ENCODE measurements at places on chromosomes 3 and 15. TPM values are rescaled to one million over a fixed set of nuclear protein-coding genes. Genes with fewer than 3 reads are reported as not detected.
A peak's percentile ranks its signal among the peaks of the same experiment; 100 is the strongest.

The FAM3D gene
- total RNA-seq = 0.60 TPM

GRCh38 chr3:187640569-187641059 lies 29.6 kb downstream of the SST start:
- no peak overlapping the region for H3K27ac ChIP-seq
- H3K36me3 ChIP-seq = no peaks in the 10 kb centered on the region
- no peaks in the 10 kb centered on the region for H3K27me3 ChIP-seq
- DNase-seq = no peak
- H3K4me3 ChIP-seq = no peak overlapping the region
- H3K4me1 ChIP-seq = peaks cover 3% of the 10 kb centered on the region

DNA sequence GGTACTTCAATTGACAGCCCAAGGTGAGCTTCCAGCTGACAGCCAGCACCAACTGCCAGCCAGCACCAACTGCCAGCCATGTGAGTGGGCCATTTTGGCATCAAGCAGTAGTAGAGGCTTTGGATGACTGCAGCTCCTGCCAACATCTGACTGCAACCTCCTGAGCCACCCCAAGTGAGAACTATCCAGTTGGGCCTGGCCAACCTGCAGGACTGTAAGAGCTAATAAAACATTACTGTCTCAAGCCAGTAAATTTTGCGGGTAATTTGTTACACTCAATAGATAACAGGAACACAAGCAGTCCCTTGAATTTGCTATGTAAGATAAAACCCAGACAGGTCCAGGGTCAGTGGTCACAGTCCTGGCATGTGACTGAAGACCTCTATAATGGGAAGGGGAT lies 29.7 kb downstream of the EPHB1 start:
- H3K27me3 ChIP-seq = peaks cover 3% of the 10 kb centered on the region
- H3K36me3 ChIP-seq = no peaks in the 10 kb centered on the region
- no peak overlapping the region for H3K27ac ChIP-seq
- H3K4me3 ChIP-seq = no peak overlapping the region

The CDCP1 gene
- total RNA-seq = 7.0 TPM

The SLC24A5 gene
- total RNA-seq = not detected

GRCh38 chr15:31609258-31609681 lies 282.6 kb downstream of the KLF13 start:
- DNase-seq = no peak
- no peaks in the 10 kb centered on the region for H3K27me3 ChIP-seq
- H3K36me3 ChIP-seq = no peaks in the 10 kb centered on the region
- H3K4me1 ChIP-seq = peaks cover 16% of the 10 kb centered on the region
- no peak overlapping the region for H3K4me3 ChIP-seq

The IMPG2 gene
- total RNA-seq = 0.72 TPM

DNA sequence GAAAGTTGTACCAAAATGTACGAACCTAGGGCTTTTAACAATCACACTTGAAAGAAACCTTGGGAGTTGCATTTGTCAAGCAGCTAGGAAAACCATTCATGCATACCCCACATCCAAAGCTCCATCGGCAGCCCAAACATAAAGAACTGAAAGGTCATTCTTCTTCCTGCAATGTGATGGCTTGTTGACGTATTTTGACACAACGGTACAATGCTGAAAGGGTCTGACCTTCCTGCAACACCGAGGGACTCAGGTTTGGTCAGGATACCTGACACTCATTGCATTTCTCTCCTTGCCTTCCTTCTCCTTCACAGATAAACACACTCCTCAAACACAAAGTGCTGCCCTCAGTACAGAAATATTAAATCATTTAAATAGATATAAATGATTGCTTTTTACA lies 145.5 kb downstream of the CDIN1 start:
- no peak for DNase-seq
- H3K4me1 ChIP-seq = no peaks in the 10 kb centered on the region
- H3K27me3 ChIP-seq = no peaks in the 10 kb centered on the region
- H3K4me3 ChIP-seq = no peak overlapping the region

The TUSC7 gene
- total RNA-seq = not detected

- no peak overlapping the region for H3K4me3 ChIP-seq
- peak overlapping the region; percentile 54 for H3K27ac ChIP-seq
- H3K36me3 ChIP-seq = no peaks in the 10 kb centered on the region
Observed at GRCh38 chr15:41967506-41968206, 4.7 kb downstream of the EHD4 start.

GRCh38 chr3:16913264-16913580 lies 28.5 kb downstream of the PLCL2 start:
- H3K27ac ChIP-seq = no peak overlapping the region
- no peaks in the 10 kb centered on the region for H3K36me3 ChIP-seq
- H3K27me3 ChIP-seq = no peaks in the 10 kb centered on the region
- no peak for DNase-seq

DNA sequence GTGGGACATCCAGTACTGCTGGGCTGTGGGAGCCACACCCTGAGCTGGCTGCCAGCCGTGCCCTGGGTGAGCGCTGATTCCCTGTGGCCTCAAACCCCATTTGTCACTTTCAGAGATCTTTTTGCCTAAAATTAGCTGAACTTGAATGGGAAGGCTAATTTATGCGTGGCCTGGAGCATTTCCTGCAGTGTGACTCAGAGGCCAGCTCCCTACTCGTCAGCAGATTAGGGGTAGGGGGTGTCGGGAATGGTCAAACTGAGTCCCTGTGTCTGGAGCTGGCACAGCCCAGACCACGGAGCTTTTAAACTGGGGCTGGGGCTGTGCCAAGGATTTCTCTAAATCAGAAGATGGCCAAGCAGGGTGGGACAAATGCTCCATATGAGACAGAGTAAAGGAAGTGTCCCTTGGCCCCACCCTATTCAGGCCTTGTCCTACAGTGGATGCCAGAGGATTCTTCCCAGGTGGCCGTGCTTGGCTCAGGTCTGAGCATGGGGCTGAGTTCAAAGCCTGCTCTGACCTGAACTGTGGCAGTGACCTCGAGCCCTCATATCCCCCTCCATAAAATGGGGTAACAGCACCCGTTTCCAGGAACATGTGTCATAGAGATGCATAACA lies 59.7 kb downstream of the ATP2B2 start:
- DNase-seq = no peak
- peaks cover 12% of the 10 kb centered on the region for H3K27me3 ChIP-seq
- no peaks in the 10 kb centered on the region for H3K36me3 ChIP-seq
- H3K4me3 ChIP-seq = no peak overlapping the region
- H3K4me1 ChIP-seq = no peaks in the 10 kb centered on the region

DNA sequence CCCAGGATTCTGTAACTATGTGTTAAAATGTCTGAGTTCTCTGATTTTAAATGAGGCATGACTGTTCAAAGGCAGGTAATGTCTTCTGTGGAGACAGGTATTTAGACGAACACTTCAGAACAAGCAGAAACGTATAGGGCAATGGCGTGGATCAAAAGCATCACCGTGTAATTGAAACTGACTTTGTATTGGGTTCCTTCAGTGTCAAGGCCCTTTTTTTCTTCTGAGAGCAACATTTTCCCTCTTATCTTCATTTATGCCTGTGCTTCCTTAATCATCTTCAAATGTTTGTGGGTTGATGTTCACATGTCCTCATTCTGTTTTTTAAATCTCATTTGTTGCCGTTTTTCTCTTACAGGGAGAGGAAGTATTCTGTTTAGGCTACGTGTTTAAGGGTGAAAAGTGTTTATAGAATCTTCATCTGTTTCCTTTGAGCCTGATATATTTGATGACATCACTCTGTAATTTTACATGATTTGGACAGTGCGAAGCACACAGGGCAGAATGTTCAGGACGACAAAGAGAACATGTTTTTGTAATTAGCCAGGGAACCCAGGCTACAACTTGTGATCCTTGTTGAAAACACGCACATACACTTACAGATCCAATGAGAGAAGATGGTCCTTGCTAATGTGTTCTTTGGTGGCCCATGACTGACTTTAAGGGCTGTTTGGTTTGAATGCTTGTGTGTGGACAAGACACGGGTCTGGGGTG lies 196.0 kb downstream of the LRTM1 start:
- H3K27ac ChIP-seq = peak overlapping the region; percentile 25
- no peak for DNase-seq
- no peak overlapping the region for H3K4me3 ChIP-seq
- no peaks in the 10 kb centered on the region for H3K36me3 ChIP-seq

- no peak overlapping the region for H3K27ac ChIP-seq
- no peaks in the 10 kb centered on the region for H3K4me1 ChIP-seq
- DNase-seq = no peak
- no peaks in the 10 kb centered on the region for H3K36me3 ChIP-seq
- H3K4me3 ChIP-seq = no peak overlapping the region
Observed at GRCh38 chr3:160531311-160531710, 34.1 kb downstream of the KPNA4 start.

DNA sequence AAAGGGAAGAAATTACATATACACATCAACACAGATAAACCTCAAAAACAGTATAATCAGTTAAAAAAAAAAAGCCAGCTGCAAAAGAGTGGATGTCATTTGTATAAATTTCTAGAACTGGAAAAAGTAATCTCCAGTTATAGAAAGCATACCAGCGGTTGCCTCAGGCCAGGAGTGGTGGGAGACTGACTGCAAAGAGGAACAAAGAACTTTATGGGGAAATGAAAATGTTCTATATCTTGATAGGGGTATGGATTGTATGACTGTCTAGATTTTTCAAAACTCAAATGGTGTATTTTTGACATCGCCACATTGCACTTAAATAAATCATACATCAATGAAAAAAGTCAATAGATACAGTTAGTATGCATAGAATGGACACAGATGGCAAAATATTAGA lies 241.6 kb downstream of the SCAPER start:
- H3K27ac ChIP-seq = no peak overlapping the region
- no peak overlapping the region for H3K4me3 ChIP-seq
- no peaks in the 10 kb centered on the region for H3K36me3 ChIP-seq
- DNase-seq = no peak
- H3K27me3 ChIP-seq = no peaks in the 10 kb centered on the region

GRCh38 chr3:195247086-195247862 lies 23.7 kb downstream of the XXYLT1 start:
- H3K27me3 ChIP-seq = no peaks in the 10 kb centered on the region
- no peak overlapping the region for H3K27ac ChIP-seq
- no peaks in the 10 kb centered on the region for H3K4me1 ChIP-seq
- DNase-seq = no peak
- no peak overlapping the region for H3K4me3 ChIP-seq
- H3K36me3 ChIP-seq = no peaks in the 10 kb centered on the region

The ERICH6 gene
- total RNA-seq = not detected

GRCh38 chr3:155230382-155230781 lies 63.1 kb downstream of the STRIT1 start:
- H3K4me1 ChIP-seq = peaks cover 9% of the 10 kb centered on the region
- no peaks in the 10 kb centered on the region for H3K27me3 ChIP-seq
- no peak for DNase-seq
- H3K36me3 ChIP-seq = no peaks in the 10 kb centered on the region
- H3K27ac ChIP-seq = no peak overlapping the region
- no peak overlapping the region for H3K4me3 ChIP-seq

DNA sequence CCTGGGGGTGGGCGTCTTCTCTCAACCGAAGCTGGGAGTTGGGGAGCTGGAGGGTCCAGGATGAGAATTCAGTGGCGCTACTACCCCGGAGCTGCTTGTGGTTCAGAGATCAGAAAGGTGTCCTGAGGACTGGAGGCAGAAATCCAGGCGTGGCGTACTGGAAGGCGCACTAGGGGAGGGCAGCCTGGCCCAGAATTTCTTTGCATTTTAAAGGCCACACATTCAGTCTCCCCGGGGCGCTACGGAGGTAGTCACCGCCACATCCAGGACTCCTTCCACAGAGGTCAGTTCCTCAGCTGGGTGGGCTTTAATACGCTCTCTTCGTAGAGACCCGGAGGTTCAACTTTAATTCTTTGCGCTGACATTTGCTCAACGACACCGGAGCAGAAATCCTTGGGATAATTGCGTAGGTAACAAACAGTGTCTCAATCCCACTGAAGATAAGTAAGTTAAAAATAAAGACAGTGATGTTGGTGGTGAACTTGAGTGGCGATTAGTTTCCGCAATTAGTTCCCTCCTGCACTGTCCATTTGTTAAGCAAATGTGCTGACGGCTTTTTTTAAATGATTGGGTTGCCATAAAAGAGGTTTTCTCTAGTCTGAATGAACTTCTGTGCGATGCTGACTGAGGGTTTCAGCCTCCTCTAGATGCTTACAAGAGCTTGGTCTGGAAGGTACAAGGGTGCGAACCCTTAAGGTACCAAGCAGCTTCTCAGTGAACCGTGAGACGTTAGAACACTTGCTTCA lies 535 bp downstream of the MCTP2 start:
- DNase-seq = peak; percentile 15
- H3K27ac ChIP-seq = peak overlapping the region; percentile 82
- no peaks in the 10 kb centered on the region for H3K36me3 ChIP-seq
- H3K4me1 ChIP-seq = peaks cover 5% of the 10 kb centered on the region

The HDDC3 gene
- 17.5 TPM for total RNA-seq

The CHL1 gene
- total RNA-seq = 0.20 TPM

- H3K27ac ChIP-seq = no peak overlapping the region
- no peak for DNase-seq
- no peaks in the 10 kb centered on the region for H3K36me3 ChIP-seq
- peaks cover 48% of the 10 kb centered on the region for H3K4me1 ChIP-seq
- H3K4me3 ChIP-seq = no peak overlapping the region
Observed at GRCh38 chr15:57500979-57501576, 90.6 kb upstream of the MYZAP start.

- H3K36me3 ChIP-seq = no peaks in the 10 kb centered on the region
- peaks cover 36% of the 10 kb centered on the region for H3K4me1 ChIP-seq
- DNase-seq = no peak
- no peak overlapping the region for H3K27ac ChIP-seq
- no peak overlapping the region for H3K4me3 ChIP-seq
Observed at GRCh38 chr15:75198560-75199356, 2.9 kb upstream of the C15orf39 start.

DNA sequence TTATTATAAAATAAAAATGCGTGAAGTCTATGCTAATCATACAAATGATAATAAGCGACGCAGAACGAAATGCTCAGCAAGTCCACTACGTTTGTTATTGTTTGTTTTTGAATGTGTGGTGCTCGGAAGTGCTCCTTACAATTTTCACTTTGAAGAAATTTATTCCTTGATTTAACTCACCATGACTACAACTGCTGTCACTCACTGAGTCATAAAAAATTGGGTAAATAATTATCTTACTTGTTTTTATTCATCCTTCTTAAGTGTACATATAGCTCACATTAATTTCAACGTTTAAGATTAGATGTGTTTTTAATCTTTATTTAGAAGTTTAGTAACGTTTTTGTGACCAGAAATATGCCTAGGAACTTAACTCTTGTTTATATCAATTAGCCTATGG lies 66.7 kb upstream of the NANOGP8 start:
- no peak for DNase-seq
- H3K27me3 ChIP-seq = no peaks in the 10 kb centered on the region
- H3K4me3 ChIP-seq = no peak overlapping the region
- no peak overlapping the region for H3K27ac ChIP-seq

DNA sequence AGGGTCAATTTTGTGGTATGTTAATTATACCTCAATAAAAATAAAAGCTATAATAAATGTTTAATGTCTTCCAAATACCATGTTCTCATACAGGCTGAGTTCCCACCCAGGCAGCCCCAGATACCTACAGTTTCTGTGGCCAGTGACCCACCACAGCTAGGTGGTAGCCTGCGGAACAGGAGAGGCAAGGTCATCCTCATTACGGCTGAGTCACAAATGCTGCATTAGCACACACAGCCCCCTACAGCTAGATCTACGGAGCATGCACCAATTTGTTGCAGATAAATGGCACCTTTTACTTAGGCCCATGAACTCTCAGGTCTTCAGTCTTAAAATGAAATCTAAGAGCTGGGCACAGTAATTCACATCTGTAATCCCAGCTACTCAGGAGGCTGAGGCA lies 5.1 kb downstream of the SPATA12 start:
- peaks cover 3% of the 10 kb centered on the region for H3K4me1 ChIP-seq
- no peak for DNase-seq
- H3K27me3 ChIP-seq = no peaks in the 10 kb centered on the region
